ENCODE measurements at places on chromosomes 7 and 10.

DNA sequence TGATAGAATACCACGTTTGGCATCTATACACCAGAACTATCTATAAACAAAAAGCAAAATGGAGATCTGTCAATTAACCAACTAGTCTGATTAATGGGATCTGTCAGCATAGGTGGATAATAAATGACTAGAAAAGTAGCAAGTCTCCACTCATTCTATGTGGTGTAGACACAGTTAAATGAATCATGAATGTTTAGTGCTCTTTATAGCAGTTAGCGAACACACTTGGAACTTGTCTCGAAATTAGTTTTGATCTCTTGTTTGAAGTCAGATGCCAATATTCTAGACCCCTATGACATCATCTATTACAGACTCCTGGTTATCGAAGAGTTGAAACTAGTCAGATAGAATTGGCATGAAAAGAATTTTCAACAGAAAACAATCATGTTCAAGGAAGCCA is 259.7 kb downstream of the AHR start:
- no peak for DNase-seq

- no peak for DNase-seq
Measured at GRCh38 chr7:127938588-127938987, 92.6 kb downstream of the LRRC4 start.

DNA sequence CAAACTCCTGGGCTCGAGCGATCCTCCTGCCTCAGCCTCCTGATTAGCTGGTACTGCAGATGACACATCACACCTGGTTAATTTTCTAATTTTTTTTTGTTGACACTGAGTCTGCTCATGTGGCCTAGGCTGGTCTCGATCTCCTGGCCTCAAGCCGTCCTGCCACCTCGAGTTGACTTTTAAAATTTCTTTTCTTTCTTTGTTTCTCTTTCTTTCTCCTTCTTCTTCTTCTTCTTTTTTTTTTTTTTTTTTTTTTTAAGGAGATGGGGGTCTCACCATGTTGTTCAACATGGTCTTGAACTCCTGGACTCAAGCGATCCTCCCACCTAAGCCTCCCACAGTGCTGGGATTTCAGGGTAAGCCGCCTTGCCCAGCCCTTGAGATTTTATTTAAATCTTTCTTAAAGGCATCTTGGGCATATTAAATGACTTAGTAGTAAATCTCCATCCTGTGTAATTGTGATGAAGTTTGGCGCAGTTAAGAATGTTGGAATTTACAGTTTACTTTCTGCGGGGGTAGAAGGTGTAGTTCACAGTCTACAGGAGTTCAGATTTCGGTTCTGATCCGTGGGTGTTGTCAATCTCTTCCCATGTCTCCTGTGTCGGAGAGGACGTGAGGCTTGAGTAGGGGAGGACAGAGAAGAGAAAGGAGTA is 1.0 kb upstream of the ITGA8 start:
- no peak for DNase-seq

DNA sequence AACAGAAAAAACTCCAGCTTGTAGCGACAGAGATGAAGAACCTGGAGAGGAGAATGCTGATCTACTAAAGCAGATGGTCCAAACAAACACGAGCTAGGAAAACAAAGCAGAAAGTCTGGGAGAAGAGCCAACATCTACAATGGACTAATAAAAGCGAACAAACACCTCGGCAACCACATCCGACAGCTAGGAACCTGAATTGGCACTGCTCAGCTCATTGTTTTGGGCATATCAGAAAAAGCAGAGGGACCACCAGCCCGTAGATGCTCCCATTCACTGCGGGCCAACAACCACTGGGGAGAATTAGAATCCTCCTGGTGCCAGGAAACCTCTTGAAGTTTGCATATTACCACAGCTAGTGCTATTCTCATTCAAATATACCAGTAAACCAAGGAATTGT is 204.7 kb downstream of the NXPH1 start:
- DNase-seq, result no peak

Measured in stimulated activated CD8-positive, alpha-beta memory T cell treated with anti-CD3 and anti-CD28 coated beads, Interleukin-4, amount 100 ng/mL, for 4 hours (primary cell).